ENCODE measurements at places on chromosomes 5 and 9.

- DNase-seq = no peak
Measured at GRCh38 chr5:61177716-61178115, 15.4 kb upstream of the SMIM15 start.

GRCh38 chr9:131214876-131215275 lies 61.4 kb downstream of the FAM78A start:
- no peak for DNase-seq

DNA sequence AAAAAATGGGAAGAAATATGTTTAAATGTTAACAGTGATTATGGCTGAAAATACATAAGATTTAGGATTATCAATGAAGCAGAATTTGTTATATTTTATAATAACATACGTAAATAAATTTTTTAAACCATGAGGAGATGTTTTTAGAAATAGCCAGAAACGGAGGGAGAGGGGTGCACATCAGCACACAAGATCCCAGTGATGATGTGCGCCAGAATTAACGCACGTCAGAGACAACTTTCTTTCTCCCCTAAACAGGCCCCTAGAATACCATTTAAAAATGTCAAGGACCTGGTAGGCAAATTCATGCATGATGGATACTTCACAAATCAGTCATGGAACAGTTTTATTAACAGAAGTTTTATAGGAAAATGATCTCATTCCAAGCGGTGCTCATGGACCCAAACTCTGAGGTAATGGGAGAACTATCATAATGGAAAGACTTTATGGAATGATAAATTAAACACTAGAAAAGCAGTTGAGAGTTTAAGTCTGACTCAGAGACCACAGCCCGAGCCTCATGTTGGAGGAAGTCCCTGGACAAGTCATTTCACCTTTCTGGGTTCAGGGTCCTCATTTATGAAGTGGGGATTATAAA lies 258.9 kb upstream of the GAS1 start:
- no peak for DNase-seq

- no peak for DNase-seq
Measured at GRCh38 chr5:89282554-89283510, 399.8 kb upstream of the MEF2C start.

GRCh38 chr5:50853151-50853550 lies 186.7 kb downstream of the PARP8 start:
- no peak for DNase-seq

Measured in stimulated activated CD4-positive, alpha-beta T cell treated with anti-CD3 and anti-CD28 coated beads, Interleukin-12 subunit alpha, Interleukin-12 subunit beta, amount 100 ng/mL, for 48 hours (primary cell).